Activated CD8-positive, alpha-beta T cell treated with anti-CD3 and anti-CD28 coated beads for 36 hours (primary cell): ENCODE measurements at places on chromosomes 4 and X. TPM values are rescaled to one million over a fixed set of nuclear protein-coding genes. Genes with fewer than 3 reads are reported as not detected.

The RBM3 gene
- 191 TPM for total RNA-seq

The MAGEA4 gene
- not detected for total RNA-seq

The CRMP1 gene
- not detected for total RNA-seq

The FRG2 gene
- total RNA-seq: not detected

The KLHL15 gene
- total RNA-seq: 14.0 TPM

The C4orf51 gene
- total RNA-seq: not detected

The ANOS1 gene
- 0.04 TPM for total RNA-seq

The CTAG1B gene
- not detected for total RNA-seq

The MSANTD1 gene
- total RNA-seq: 0.43 TPM

The BEX4 gene
- 9.7 TPM for total RNA-seq

The KLB gene
- total RNA-seq: not detected

The NAP1L2 gene
- 1.0 TPM for total RNA-seq

The EXOC1L gene
- total RNA-seq: not detected

The AFM gene
- total RNA-seq: not detected

The UGT2B15 gene
- not detected for total RNA-seq

The BEX1 gene
- total RNA-seq: 0.56 TPM

The SPATA18 gene
- not detected for total RNA-seq

The FGB gene
- total RNA-seq: not detected

The ITM2A gene
- 63.1 TPM for total RNA-seq

The SMIM10 gene
- 1.7 TPM for total RNA-seq

The GAGE13 gene
- total RNA-seq: not detected

The RFC1 gene
- 114 TPM for total RNA-seq

The TRIM75 gene
- total RNA-seq: not detected

The SHISA3 gene
- total RNA-seq: 0.23 TPM

The TIGD2 gene
- 2.0 TPM for total RNA-seq

The GASK1B gene
- total RNA-seq: not detected

The AWAT2 gene
- total RNA-seq: not detected

The TADA2B gene
- 7.7 TPM for total RNA-seq

The CCNI gene
- total RNA-seq: 257 TPM

The HTR2C gene
- not detected for total RNA-seq

The RNF212 gene
- total RNA-seq: 3.0 TPM

The HEPH gene
- 0.20 TPM for total RNA-seq

The AKAP14 gene
- not detected for total RNA-seq
